CD8-positive, alpha-beta memory T cell (primary cell): ENCODE measurements at places on chromosomes 5 and 9. TPM values are rescaled to one million over a fixed set of nuclear protein-coding genes. Genes with fewer than 3 reads are reported as not detected.

Gene SPATA31C1
- not detected for total RNA-seq

Gene GKAP1
- total RNA-seq: 4.0 TPM

Gene FST
- 0.13 TPM for total RNA-seq

Gene GAS1
- 0.42 TPM for total RNA-seq

Gene SLC46A2
- total RNA-seq: not detected

Gene COL27A1
- 0.86 TPM for total RNA-seq

Gene SLCO6A1
- not detected for total RNA-seq

Gene PRR16
- total RNA-seq: not detected

Gene PGM5
- total RNA-seq: not detected

Gene ARSI
- not detected for total RNA-seq

GRCh38 chr9:31210978-31211570 lies 1173.4 kb upstream of the ACO1 start:
- no peak for DNase-seq

- DNase-seq: no peak
Observed at GRCh38 chr9:3963643-3964369, 336.1 kb downstream of the GLIS3 start.

GRCh38 chr5:129387944-129388343 lies 72.2 kb upstream of the ADAMTS19 start:
- no peak for DNase-seq

- DNase-seq: no peak
Observed at GRCh38 chr9:130806327-130806716, 28.7 kb upstream of the ABL1 start.

- no peak for DNase-seq
Observed at GRCh38 chr9:13621872-13622564, 342.5 kb upstream of the MPDZ start.

DNA sequence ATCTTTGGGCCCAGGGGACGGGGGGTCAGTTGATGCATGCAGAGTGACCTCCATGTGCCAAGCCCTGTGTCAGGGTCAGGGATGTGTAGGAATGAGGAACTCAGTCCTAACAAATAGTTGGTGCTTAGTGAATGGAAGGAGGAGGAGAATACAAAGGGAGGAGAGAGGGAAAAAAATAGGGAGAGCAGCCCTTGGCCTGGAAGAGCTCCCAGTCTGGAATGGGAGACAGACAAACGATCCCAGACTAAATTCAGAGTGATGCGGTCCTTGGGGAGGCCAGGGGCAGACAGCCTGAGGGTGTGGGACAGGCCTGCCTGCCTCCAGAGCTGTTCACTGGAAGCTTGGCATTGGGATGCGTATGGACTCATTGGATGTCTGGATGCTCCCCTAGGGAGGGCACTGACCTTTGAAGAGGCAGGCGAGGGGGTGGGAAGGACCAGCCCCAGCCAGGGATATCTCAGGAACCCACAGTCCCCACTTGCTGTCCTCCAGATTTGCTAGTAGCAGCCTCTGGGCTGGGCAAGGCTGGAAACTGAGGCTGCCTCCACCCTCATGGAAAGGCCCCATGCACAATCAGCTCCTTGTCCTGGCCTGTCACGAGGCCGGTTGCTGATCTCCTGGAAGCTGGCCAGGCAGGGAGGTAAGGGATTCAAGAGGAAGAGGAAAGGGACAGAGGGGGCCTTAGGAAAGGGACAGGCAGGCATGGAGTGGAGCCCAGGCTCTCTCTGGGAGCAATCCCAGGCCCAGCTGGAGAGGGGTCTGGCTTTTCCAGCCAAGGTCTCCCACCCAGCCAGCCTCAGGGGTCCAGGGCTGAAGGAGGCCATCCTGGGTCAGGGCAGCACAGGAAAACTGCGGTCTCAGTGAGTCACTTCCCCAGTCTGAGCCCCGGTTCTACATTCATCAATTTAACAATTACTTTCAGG lies 69.0 kb upstream of the GGTA1 start:
- DNase-seq: no peak

- DNase-seq: no peak
Observed at GRCh38 chr5:146789712-146790653, 88.6 kb downstream of the PPP2R2B start.

DNA sequence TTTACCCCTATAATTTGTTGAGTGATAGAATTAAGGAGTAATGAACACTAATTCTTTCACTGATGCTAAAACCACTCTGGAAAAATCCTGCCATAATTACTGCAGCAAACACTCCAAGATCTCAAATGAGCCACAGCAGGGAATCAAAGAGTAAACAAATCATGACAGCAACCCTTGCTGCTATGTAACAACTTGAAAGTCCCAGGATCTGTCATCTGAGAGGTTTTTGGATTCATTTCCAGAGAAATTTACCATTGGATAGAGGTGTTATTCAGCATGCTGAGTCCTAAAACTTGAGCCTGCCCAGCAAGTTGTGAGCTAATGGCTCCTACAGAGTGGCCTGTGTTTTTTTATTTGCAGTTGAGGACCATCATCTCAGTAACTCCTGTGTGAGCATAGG lies 59.2 kb downstream of the PRLR start:
- no peak for DNase-seq

DNA sequence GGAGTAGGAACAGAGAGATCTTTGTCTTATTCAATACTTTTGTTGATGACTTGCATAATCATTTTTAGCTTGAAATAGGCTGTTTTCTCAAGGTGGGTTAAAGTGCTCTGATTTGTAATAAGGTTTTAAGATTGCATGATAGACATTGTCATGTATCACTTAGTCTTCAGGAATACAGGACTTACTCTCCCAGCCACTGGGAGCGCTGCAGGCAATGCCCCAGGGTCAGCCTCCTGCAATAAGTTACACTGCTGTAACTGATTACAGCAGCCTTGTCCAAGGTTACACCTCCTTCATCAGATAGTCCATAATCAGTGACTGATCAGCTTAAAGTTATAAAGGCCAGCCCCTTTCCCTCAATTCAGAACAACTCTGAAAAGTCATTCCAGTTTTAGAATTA lies 218.6 kb downstream of the ESM1 start:
- DNase-seq: no peak

DNA sequence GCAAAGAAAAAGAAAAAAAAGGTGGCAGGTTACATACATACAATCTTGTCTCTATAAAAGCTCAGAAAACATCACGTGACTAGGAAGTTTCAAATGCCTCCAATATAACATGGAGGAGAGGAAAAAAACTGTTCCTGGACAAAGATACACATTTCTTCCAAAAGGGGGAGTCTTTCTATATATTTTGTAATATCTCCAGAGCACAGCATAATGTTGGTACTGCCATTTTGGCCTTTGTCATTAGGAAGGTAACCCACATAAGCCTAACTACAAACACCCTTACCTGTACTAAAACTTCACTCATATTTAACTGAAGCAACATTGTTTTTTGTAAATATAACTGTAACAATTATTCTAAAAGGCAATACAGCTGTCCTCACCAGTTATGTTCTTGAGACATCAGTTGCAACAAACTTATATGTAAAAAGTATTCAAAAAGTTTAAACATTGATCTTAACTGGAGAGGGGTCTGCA lies 1.2 kb upstream of the BTF3 start:
- DNase-seq: no peak

- no peak for DNase-seq
Observed at GRCh38 chr9:70117835-70118319, 74.2 kb downstream of the MAMDC2 start.

DNA sequence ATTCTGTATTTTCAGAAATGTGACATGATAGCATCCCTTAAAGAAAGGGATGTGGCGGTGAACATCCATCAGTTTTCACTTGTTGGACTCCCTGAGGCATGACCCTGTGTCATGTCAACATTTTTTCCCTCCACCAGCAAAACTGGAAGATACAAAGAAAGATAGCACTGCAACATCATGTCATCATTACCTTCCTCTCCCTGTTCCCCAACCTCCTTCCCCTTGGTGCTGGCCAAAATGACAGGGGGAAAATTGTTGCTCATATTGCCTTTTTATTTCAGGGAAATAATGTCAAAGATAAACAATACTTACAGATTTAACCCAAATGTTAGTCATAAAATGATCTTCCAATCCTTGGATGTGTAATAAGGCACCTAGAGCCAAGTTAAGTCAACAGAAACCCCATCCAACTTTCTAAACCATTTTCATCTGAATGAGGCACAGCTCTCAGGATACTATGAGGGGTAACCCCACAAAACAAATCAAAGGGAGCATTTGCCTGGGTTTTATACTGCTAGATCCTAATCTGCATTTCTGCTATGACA lies 644.3 kb downstream of the ACTL7B start:
- DNase-seq: no peak

GRCh38 chr5:123880875-123881274 lies 368.9 kb downstream of the CSNK1G3 start:
- no peak for DNase-seq

DNA sequence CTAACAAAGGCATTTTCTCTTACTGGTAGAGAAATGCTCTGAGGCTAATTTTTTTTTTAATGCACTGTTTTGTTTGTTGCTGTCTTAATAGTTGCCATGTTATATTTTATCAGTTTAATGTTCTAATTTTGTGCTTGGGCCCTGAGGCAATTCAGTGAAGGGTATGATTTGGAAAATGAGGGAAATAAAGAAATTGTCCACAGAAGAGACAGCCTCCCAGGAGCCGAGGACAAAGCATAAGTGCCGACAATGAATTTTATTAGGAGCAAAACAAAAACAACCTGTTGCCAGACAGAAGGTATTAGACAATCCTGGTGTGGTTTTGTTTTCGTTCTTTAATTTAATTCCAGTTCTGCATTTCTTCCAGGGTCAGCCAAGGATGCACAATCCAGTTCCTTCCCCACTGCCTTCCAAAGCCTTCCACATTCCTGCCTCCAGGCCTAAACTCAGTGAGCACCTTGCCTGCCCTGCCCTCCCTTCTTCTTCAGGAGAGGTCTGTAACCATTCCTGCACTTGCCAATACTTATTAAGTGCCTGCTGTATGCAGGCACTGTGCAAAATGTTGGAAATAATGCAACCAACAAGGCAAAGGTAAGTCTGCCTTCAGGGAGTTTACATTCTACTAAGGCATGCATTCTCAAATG lies 4.3 kb upstream of the TCOF1 start:
- DNase-seq: no peak

- DNase-seq: no peak
Observed at GRCh38 chr5:96252596-96252995, 180.5 kb downstream of the PCSK1 start.

DNA sequence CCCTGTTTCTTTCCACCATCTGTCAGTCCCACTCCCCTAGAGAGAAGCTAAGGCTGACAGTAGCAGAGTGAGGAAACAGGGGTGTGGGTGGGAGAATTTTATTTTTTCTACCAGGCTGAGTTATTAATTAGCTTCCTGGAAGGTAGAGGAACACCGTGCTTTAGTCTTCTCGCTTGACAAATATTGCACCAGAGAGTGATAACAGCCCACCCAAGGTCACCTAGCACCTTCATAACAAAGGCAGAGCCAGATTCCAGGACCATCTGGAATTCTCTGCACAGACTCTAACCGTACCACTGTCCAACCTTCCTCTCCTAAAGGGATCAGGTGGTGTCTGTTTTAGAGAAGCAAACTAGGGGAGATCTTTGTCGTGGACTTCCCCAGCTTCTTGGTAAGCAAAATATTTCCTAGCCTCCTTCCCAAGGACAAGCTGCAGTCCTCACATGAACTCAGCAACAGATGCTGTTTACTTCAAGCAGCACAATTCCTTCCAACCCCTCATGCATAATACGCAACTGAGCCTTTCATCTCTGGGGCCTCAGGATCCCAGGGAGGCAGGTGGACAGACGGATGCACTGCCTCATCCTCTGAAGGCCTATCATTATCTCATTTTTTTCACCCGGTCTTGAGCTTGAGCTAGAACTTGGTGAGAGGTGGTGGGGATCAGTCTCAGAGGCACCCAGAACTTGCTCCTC lies 308.7 kb upstream of the BRINP1 start:
- no peak for DNase-seq

GRCh38 chr9:128554155-128554862 lies 1.9 kb downstream of the SPTAN1 start:
- no peak for DNase-seq

- DNase-seq: no peak
Observed at GRCh38 chr5:394671-395155, 48.3 kb upstream of the EXOC3 start.

GRCh38 chr9:94010980-94011533 lies 55.9 kb upstream of the BARX1 start:
- DNase-seq: no peak

GRCh38 chr9:14769230-14769571 lies 46.7 kb upstream of the CER1 start:
- no peak for DNase-seq

- no peak for DNase-seq
Observed at GRCh38 chr5:149651686-149652085, 70.4 kb downstream of the ARHGEF37 start.

DNA sequence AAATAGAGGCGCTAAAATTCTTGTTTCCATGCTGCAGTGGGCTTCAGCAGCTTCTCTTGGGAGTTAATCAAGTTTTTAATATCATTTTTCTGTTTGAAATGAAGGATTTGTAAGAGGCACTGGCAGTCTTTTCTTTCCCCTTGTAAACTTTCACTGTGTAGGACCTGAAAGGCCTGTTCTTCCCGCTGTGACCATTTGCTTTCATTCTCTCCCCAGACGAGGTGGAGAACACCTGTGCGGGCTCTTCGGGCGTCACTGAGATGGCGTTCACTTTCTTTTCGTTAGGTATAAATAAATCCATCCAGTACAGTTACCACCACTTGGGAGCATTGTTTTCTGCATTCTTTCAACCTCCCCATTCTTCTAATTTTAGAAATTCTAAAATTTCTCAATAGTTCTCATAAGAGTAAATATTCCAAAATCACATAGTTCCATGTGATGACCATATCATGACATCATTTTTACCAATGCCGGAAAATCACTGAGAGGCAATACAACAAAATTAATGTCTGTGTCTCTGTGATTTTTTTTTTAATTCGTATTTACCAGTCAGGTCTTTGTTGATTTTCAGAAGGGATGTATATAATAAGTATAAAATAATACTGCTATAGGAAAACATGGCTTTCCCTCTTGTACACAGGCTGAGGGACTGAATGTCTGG lies 131.7 kb upstream of the ICE1 start:
- no peak for DNase-seq

GRCh38 chr5:73104326-73104725 lies 16.0 kb upstream of the TMEM171 start:
- DNase-seq: no peak

- no peak for DNase-seq
Observed at GRCh38 chr5:91072881-91073280, 310.2 kb downstream of the ARRDC3 start.

- no peak for DNase-seq
Observed at GRCh38 chr9:24382566-24382965, 163.1 kb downstream of the IZUMO3 start.

- no peak for DNase-seq
Observed at GRCh38 chr5:62791059-62791458, 212.4 kb downstream of the LRRC70 start.

- DNase-seq: no peak
Observed at GRCh38 chr5:102421647-102422046, 77.2 kb downstream of the SLCO6A1 start.

GRCh38 chr9:4306066-4306776 lies 6.4 kb upstream of the GLIS3 start:
- DNase-seq: no peak

- DNase-seq: no peak
Observed at GRCh38 chr9:110161940-110162339, 46.0 kb downstream of the C9orf152 start.
